ENCODE measurements at places on chromosomes 12 and 14. TPM values are rescaled to one million over a fixed set of nuclear protein-coding genes. Genes with fewer than 3 reads are reported as not detected.
A peak's percentile ranks its signal among the peaks of the same experiment; 100 is the strongest.

DNA sequence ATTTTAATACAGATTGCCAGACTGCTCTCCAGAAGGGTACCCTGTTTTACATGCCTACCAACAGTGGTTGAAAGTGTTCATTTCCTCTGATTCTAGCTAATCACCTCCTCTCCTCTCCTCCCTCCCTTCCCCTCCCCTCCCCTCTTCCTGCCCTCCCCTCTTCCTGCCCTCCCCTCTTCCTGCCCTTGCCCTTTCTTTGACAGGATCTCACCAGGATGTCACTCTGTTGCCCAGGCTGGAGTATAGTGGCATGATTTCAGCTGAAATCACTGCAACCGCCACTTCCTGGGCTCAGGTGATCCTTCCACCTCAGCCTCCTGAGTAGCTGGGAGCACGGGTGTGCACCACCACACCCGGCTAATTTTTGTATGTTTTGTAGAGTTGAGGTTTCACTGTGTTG, 24.7 kb downstream of the APAF1 start:
- DNase-seq, result no peak
- H3K4me1 ChIP-seq, result no peaks in the 10 kb centered on the region
- H3K4me3 ChIP-seq, result no peak overlapping the region
- H3K27ac ChIP-seq, result no peak overlapping the region
- H3K36me3 ChIP-seq, result no peaks in the 10 kb centered on the region

DNA sequence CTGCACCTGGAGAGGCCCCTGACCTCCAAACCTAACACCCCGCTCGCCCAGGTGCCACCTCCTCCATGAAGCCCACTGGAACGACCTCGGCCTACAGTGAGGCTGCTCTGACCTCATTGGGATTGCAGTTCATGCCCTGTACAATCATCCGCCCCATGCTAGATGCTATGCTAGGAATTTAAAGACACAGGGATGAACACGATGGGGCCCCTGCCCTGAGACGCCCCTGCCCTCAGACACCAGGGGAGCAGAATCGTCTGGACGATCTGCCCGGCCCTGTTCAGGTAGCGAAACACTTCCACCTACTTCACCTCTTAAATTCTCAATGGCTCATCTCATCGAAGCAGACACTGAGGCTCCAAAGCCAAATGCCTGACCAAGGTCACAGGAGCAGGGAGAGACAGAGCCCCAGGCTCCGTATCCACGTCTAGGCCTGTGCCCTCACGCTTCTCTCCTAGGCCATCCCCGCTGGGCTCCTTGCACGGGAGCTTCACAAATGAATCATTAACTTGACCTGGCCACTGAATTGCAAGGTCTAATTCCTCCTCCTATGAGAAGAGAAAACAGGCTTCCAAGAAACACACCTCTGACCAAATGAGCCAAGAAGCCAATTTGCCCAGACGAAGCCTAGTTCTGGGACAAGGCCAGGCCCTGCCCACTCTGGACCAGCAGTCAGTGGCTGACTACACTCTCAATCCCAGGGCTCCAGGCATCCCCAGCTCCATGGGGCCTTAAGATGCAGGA, 35.2 kb downstream of the SCARB1 start:
- no peak for DNase-seq
- H3K4me3 ChIP-seq, result no peak overlapping the region
- H3K27me3 ChIP-seq, result no peaks in the 10 kb centered on the region
- peak overlapping the region; percentile 91 for H3K27ac ChIP-seq
- H3K4me1 ChIP-seq, result peaks cover 35% of the 10 kb centered on the region
- H3K36me3 ChIP-seq, result no peaks in the 10 kb centered on the region

DNA sequence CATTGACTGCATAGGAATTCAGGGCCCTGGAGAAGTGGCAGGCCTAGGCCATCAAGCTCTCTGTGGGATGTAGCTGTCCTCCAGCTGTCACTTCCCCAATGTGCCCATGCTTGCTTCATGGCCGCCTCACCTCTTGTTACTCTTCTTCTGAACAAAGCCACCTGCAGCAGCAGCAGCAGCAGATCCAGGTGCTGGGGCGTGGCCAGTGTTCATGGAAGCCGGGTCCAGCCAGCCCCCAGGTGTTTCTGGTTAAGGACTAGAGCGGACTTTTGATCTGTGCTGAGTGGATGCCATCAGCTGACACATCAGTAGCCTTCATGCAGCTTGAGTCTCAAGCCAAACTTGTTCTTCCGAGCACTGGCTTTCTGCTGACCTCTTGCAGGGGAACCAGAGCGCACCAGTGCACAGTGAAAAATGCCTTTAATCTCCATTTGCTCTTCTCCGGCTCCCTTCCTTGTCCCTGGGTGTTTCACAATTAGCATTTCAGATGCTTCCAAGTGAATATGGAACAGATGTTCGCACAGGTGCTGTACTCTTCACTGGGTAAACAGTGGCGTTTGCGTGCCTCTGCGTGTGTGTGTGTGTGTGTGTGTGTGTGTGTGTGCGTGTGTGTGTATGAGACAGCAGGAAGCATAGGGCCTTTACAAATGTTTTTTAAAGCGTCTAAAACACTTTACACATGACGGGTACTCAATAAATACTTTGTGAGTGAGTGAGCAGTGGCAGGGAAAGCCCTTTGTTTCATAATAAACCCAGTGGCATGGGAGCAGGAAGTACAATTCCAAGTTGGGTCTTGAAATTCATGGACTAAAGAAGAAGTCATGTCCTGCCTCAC, 20.1 kb downstream of the TPCN1 start:
- no peak for DNase-seq
- no peaks in the 10 kb centered on the region for H3K27me3 ChIP-seq
- H3K4me1 ChIP-seq, result peaks cover 40% of the 10 kb centered on the region
- H3K36me3 ChIP-seq, result peaks cover 2% of the 10 kb centered on the region

DNA sequence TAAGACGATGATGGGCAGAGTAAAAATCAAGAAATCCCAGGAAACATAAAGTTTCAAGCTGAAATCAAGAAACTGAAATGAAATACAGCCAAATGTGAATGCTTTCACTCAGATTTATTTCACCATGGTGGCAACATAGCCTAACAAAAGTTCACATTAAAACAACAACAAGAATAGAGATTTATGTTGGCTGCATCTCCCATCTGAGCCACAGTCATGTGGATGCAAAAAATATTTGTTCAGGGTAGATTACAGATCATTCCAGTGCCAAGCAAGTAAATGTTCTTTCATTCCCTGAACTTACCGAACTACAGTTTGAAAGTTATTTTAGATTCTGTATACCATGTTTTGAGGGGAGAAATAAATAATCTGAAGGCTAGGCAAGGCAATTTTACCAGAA, 159.9 kb upstream of the TMTC1 start:
- H3K4me1 ChIP-seq, result no peaks in the 10 kb centered on the region
- no peak for DNase-seq
- no peak overlapping the region for H3K4me3 ChIP-seq
- peaks cover 3% of the 10 kb centered on the region for H3K36me3 ChIP-seq
- H3K27me3 ChIP-seq, result no peaks in the 10 kb centered on the region
- no peak overlapping the region for H3K27ac ChIP-seq

DNA sequence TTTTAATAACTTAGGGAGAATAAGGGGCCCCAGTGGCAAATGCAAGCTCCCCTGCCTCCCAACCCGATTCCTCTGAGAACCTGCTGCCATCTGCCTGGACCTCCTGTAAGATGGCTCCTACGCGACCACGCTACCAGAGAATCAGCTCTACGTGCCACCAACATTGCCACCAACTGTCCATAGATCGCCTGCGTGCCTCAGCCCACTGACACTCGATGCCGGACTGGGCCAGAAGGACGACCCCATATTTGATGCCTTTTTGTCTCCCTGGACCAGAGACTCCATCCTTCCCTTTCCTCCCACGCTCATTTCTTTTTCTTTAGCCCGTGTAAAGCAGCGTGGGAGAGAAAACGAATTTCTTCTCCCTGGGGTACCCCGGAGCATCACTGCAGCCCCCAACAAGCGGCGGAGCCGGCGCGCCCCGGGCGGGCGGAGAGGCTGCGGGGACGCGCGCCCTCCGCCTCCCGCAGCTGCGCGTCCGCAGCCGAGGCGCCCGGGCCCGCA, 565 bp upstream of the KLHL42 start:
- no peak for DNase-seq
- H3K36me3 ChIP-seq, result peaks cover 7% of the 10 kb centered on the region
- no peaks in the 10 kb centered on the region for H3K27me3 ChIP-seq
- H3K4me3 ChIP-seq, result peak overlapping the region; percentile 92
- H3K27ac ChIP-seq, result peak overlapping the region; percentile 96
- H3K4me1 ChIP-seq, result peaks cover 50% of the 10 kb centered on the region

NELL2 gene
- 89.1 TPM for total RNA-seq

GPR132 gene
- total RNA-seq, result not detected

PIWIL1 gene
- not detected for total RNA-seq

KLRB1 gene
- not detected for total RNA-seq

KRT74 gene
- not detected for total RNA-seq

All from neural crest cell (in vitro differentiated cells).